ENCODE measurements at places on chromosomes 5 and 9.

DNA sequence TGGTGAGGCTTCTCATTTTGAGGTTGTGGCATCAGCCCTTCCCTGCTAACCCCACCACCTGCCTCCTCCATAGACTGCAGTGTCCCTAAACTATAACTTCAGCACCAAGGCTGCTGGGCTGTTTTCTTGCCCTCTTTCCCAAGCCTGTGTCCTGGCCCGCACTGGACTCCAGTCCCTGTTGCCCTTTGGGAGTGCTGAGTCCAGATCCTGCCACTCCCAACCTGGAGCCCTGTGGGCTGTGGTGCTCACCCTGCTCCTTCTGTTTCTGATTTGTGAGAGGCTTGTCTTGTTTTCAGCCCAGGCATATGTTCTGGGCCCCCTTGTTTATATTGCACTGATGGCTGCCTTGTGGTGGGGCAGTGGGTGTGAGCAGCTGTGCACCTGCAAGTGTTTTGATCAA is 39.7 kb upstream of the RNU6ATAC start:
- DNase-seq: no peak

- DNase-seq: no peak
Measured at GRCh38 chr9:93525476-93525875, 50.9 kb upstream of the PHF2 start.

GRCh38 chr5:86971034-86971571 is 296.6 kb upstream of the RASA1 start:
- DNase-seq: no peak

- DNase-seq: no peak
Measured at GRCh38 chr5:57102905-57103255, 71.0 kb upstream of the GPBP1 start.

GRCh38 chr5:71601222-71602026 is 14.3 kb downstream of the MCCC2 start:
- DNase-seq: peak; percentile 73

DNA sequence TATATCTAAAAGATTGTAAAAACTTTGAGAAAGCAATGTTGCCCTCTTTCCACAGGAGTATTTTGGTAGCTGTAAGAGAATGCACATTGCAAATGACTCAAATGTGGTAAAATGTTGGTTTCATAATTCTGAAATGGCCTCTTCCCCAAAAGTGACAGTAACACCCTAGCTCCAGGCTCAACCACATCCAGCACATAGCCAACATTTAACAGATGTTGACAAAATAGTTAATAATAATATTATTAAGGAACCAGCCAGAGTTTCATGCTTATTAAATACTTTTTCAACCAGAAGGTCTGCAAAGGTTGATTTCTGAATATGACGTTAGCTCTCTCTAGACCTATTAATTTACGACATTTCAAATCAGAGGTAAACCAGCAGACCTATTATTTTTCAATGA is 1.3 kb downstream of the ANXA1 start:
- no peak for DNase-seq

DNA sequence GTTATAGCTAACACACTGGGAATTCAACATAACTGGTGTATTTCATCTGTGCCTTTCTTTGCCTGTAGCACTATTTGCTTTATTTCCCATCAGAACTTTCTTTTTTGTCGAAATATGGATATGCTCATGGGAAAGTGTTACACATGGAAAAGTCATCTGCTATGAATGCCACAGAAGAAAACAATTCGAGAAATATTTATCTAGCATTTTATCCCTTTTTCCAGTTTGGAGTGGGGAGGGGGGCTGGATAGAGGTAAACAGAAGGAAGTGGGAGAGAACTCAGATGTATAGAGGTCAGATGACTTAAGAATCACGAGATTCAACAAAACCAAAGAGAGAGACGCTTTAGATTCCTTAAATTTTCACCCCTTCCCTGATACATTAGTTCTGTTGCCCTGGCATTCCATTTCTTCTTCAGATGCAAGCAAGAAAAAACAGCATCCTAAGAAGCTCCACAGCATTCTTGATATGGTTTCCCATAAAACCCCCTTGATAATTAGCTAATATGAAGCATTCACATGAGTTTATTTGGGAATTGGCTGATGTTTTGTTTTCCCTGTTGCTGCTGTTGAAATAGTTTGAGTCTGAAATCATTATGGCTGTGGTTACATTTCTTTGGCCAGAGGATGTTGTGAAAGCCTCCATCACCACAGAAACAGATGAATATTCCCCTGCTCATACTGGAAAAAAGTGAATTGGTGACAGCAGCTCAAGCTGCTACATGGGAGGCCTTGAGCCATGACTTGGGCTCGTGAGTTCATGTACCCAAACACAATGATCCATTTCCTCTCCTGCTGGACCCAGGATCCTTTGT is 335.8 kb upstream of the DAB2 start:
- DNase-seq: no peak

DNA sequence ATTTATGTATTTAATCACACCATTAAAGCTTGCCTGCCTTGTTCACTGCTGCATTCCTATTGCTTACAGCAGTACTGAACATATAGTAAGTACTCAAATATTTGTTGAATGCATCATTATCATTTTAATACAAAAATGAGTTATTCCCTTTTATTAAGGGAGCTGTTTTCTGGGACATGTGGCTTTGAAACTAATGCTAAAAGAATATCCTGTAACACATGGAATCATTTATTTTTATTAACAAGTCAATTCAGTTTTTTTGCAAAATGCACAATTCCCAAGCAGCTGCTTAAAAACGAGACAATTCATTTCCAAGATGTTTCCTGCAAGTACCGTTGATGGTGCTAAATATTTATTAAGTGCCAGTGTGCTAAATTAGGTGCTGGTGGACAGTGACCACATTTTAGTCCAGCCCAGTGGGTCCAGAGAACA is 148.3 kb upstream of the NR3C1 start:
- DNase-seq: no peak

DNA sequence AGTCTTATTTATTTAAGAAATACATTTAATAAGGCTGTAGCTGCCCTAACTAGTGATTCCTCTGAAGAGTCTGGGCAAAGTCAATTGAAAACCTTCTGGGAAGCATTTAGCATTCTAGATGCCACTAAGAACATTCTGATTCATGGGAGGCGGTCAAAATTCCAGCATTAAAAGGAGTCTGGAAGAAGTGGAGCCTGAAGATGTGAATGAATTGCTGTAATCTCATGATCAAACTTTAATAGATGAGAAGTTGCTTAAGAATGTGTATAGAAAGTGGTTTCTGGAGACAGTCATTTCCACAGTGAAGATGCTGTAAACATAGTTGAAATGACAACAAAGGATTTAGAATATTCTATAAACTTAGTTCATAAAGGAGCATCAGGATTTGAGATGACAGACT is 61.4 kb downstream of the WDR41 start:
- no peak for DNase-seq

- DNase-seq: no peak
Measured at GRCh38 chr9:108282872-108283271, 572.9 kb downstream of the ACTL7B start.

- no peak for DNase-seq
Measured at GRCh38 chr9:113682297-113682771, 193.8 kb upstream of the ZNF618 start.

- DNase-seq: no peak
Measured at GRCh38 chr9:112048924-112049691, 126.0 kb downstream of the SUSD1 start.

DNA sequence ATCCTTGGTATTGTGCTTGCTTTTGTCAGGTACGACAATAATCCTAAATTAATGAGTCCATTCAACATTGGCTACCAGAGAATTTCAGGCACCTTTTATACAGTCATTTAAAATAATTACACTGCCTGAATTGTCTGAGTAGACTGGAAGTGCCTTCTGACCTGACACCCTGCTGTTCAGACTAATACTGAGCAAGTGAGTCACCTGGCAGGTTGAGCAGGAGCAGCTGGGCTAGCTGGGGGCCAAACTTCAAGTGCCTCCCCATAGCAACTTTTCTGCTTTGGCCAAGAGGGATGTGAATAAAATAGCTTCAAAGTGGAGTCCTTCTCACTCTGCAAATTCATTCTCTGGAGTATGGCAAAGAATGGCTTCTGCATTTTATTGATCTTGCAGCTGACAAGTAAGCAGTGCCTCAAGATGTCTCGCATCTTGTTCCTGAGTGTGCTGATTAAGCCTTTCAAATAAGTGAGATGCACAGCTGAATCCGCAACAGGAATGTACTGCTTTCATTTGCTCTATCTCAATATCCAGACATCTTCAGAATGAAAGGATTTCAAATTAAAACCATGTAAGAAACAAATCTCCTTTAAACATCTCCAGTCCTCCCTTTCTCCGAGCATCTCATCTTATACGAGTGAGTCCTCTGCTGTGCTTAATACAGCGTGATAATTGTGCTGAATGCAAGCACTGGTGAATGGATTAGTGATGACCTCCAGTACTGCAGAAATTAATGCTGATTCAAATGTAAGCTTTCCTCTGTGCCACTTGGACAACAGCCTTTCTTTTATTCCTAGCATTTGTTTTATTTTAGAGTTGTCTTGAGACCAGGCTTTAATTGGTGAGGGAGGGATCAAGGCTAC is 271.2 kb downstream of the EDIL3 start:
- no peak for DNase-seq

GRCh38 chr5:82925061-82925411 is 152.2 kb downstream of the TMEM167A start:
- DNase-seq: no peak

- no peak for DNase-seq
Measured at GRCh38 chr5:81035522-81035921, 75.4 kb downstream of the RASGRF2 start.

DNA sequence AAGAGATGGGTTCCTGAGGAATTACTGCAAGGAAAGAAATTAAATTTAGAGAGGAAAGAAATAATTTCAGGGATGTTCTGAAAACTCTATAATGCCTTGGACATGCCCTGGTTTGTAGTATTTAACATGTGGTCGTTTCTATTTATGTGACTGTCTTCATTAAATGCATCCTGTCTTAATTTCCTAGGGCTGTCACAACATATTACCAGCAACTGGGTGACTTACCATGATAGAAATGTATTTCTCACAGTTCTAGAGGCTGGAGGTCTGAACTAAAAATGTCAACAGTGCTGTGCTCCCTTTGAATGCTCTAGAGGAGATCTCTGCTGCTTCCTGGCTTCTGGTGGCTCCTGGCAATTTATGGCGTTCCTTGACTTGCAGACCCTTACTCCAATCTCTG is 287.7 kb downstream of the FBXL7 start:
- no peak for DNase-seq

- no peak for DNase-seq
Measured at GRCh38 chr5:180101451-180102105, 30.0 kb upstream of the RNF130 start.

DNA sequence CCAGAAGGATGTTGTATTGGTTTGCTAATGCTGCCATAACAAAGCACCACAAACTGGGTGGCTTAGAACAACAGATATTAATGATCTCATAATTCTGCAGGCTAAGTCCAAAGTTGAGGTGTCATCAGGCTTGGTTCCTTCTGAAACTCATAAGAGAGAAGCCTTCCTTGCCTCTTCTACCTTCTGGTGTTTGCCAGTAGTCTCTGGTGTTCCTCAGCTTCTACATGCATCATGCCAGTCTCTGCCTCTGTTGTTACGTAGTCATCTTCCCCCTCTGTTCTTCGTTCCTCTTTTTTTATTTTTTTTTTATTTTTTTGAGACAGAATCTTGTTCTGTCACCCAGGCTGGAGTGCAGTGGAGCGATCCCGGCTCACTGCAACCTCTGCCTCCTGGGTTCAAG is 61.8 kb downstream of the LRRC70 start:
- DNase-seq: no peak

DNA sequence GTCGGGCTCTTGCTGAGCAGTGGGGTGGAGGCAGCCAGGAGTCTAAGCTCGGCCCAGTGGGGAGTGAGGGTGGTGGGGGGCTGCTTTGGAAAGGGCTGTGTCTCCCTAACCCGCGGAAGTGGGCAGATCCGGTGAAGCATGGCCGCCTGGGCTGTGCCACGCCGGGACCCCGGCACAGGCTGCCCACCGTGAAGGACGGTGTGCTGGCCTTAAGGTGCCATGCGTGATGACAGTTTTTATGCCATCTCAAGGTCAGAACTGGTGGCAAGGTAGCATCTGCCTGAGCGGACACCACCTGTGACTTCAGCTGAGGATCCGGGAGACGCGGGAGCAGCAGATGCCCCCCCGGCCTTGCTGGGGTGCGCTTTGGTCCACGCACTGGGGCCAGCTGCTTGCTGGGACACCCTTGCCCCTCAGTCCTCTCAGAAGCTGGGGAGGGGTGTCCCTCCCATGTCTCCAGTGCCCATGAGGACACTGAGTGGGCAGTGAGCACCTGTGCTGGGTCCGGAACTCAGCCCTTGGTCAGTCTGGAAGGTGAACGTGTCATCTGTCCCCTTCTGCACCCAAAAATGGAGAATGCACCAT is 53.9 kb downstream of the AHRR start:
- no peak for DNase-seq

DNA sequence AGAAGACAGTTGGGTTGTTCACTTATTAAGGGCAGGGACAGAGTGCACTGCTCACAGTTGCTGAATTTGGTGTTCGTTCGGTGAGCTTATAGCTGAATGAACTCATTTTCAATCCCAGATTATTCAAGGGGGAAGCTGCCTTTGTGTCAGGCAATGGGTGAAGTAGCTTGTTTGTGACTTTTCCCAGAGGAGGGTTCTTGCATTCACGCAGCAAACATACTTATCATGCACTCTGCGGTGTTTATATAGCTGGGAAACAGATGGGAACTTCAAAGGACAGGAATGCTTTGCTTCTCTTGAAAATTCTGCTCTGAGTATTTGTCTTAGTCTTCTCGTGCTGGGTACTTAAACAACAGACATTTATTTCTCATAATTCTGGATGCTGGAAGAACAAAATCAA is 64.7 kb upstream of the ABCA1 start:
- DNase-seq: no peak

GRCh38 chr9:81536242-81537025 is 152.9 kb downstream of the TLE1 start:
- no peak for DNase-seq

- no peak for DNase-seq
Measured at GRCh38 chr5:98428806-98429205, 344.7 kb upstream of the RGMB start.

- DNase-seq: no peak
Measured at GRCh38 chr9:24698881-24699518, 153.3 kb upstream of the IZUMO3 start.

DNA sequence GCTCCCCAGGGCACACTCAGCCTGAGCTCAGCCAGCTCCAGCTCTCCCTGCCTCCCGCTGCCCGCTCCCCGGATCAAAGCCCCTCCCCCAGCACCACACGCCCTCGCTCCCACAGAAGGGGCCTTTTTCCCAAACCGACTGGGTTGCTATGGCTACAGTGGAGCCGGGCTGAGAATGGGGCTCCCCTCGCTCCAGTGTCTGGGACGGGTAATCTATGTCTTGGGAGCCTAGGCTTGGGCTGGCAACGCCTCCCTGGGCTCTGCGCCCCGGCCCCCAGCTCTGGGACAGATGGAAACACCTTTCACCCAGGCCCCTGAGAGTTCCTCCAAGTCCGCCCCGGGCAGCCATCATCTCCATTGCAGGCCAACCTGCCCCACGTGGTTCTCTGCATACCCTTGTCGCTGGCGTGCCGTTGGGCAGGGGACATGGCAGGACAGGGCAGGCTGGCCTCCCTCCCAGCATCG is 29.6 kb downstream of the NOTCH1 start:
- no peak for DNase-seq

GRCh38 chr9:122200960-122201595 is 27.7 kb downstream of the LHX6 start:
- DNase-seq: no peak

- DNase-seq: no peak
Measured at GRCh38 chr9:78614892-78615291, 318.0 kb downstream of the PSAT1 start.

- DNase-seq: no peak
Measured at GRCh38 chr5:32840606-32841005, 129.5 kb downstream of the NPR3 start.

GRCh38 chr5:31470608-31471007 is 61.3 kb downstream of the DROSHA start:
- DNase-seq: no peak

- no peak for DNase-seq
Measured at GRCh38 chr5:109668237-109668636, 21.5 kb upstream of the MAN2A1 start.

All from stimulated activated CD8-positive, alpha-beta memory T cell treated with anti-CD3 and anti-CD28 coated beads, Interleukin-15, amount 100 ng/mL, for 4 hours (primary cell).